ENCODE measurements at places on chromosomes 16 and 17.
A peak's percentile ranks its signal among the peaks of the same experiment; 100 is the strongest.

- DNase-seq: no peak
Observed at GRCh38 chr16:51161440-51162195, 10.5 kb upstream of the SALL1 start.

DNA sequence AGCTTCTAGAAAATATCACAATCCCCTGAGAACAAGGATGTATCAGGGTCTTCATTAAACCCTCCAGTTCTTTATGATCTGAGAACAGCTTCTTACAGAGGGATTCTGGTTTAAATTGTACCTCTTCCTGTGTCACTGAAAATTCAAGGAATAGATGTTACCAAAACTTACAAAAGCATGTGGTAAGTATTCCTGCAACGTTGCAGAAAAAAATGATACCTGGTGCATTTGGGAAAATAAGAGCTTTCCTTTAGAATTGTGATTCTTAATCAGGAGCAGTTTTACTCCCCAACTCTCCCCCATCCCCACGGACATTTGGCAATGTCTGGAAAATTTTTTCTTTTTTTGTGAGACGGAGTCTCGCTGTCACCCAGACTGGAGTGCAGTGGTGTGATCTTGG lies 7.3 kb downstream of the SLFN14 start:
- DNase-seq: no peak

DNA sequence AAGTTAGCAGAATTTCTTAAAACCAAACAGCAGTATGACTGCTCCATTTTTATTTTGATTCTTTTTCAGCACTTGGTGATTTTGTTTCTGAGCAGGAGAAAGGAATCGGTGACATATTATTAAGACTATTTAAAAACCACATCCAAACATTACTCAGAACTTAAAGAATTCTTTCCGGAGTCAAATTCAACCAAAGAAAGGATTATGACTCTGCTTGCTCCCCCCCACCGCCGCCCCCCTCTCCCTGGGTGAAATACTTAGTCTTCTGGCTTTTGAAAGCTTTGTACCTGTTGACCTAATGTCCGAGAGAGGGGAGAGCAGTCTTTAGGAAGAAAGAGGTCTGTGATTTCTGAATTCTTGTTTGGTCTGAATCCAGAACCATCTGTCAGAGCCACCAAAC lies 17.9 kb upstream of the COL1A1 start:
- DNase-seq: no peak

- DNase-seq: no peak
Observed at GRCh38 chr17:82876602-82877379, 37.0 kb upstream of the ZNF750 start.

GRCh38 chr17:33234930-33235685 lies 58.0 kb downstream of the ASIC2 start:
- no peak for DNase-seq

DNA sequence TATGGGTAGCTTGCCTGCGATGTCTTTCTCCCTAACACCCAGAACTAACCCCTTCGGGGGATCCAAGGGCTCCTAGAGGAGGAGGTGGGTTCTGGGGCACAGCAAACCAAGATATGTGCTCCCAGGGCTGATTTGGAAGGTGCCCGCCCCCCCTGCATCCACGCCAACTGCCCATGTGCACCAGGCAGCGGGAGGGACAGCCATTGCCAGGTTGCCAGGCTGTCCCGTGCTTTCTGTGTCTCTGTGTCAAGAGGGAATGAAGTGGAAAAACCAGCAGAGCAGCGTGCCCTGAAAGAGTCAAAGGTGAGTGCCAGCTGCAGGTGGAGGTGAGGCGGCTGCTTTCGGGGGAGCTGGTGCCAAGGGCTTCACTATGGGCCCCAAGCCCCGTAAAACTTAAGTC lies 6.4 kb downstream of the TEKT5 start:
- DNase-seq: no peak

- no peak for DNase-seq
Observed at GRCh38 chr17:9004132-9004960, 17.0 kb upstream of the NTN1 start.

DNA sequence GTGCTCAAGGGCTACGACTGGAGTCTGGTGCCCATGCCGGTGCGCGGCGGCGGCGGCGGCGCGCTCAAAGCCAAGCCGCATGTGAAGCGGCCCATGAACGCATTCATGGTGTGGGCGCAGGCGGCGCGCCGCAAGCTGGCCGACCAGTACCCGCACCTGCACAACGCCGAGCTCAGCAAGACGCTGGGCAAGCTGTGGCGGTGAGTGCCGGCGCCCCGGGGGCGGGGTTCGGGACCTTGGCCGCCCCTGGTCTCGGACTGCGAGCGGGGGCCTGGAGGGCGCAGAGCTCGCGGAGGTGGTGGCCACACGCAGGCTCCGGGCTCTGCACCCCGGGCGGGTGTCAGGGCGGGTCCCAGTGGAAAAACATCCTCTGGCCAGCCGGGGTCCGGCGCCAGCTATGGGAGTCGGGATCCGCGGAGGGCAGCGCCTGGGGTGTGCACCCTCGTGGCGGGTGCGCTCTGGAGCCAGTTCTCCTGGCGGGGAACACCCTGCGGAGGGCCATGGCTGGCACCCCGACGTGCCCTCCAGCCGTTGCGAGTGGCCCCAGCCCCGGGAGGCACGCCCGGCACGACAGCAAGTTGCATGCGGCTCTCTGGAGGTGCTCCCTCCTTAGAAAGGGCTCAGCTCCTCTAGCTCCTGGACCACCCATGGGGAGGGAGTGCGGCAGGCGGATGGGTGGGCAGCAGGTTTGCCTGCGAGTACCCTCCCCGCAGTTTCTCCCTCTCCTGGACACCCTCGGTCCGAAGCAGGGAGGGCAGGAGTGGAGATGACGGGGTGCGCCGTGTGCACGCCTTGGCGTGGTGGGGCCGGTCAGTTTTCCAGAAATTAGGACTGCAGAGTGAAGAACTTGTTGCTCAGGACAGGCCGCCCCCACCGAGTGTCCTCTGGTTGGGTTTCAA lies 824 bp downstream of the SOX8 start:
- DNase-seq: no peak

DNA sequence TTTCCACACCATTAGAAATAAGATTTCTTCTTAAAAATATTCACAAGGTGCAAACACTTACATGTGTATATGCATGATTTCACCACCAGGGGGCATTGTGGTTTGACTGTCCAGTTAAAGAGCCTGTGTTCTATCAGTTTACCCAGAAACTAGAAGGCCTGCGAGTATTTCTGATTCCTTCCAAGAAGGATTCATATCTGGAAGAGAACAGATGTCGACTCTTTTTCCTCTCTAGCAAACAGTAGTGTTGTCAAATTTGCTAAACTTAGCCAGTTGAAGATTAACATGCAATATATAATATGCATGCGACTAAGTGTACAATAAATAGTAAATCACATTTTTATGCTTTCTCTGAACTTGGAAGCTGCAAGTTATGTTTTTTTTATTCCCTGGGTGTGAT lies 404.1 kb downstream of the WWOX start:
- DNase-seq: no peak

- DNase-seq: no peak
Observed at GRCh38 chr17:49101054-49101534, 31.5 kb upstream of the B4GALNT2 start.

DNA sequence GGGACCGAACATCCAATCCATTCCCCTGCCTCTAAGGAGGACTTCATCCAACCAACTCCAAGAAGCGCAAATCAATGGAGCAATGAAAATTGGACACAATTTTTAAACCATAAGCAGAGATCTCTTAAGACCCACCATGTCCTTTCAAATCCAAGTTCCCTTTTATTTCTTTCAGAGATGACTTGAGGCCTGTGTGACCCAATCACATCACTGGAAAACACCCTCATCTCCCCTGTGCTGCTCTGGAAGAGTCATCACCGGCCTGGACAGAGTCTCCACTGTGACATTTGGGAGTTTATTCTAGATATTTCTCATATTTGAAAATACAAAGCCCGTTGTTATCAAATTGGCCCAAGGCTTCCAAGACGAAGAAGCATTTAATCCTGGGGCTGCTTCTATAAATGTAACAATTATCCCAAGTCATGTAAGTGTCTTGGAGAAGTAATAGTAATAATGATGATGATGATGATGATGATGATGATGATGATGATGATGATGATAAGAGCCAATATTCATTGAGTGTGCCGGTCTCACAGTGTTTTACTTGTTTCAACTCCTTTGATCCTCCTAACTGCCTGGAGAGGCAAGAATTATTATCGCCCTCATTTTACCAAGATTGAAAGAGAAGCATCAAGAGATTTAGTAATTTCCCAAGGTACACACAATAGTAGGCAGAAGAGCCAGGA lies 72.1 kb downstream of the COPRS start:
- no peak for DNase-seq

DNA sequence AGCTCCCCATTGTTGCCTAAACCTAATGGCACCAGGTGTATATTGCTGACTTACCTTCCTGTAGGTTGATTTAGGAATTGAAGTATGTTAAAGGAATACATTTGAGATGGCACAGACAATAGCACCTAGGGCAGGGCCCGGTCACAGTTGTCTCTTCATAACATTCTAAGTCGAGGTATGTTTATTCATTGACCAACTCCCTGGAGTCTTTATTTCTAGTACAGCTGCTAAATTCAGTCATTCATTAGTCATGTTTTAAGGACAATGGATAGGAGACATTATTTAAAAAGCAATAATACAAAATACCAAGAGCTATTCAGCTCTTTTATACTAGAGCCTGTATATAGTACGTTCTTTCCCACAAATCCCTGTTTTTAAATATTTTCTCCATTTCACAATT lies 369.5 kb upstream of the HSBP1 start:
- no peak for DNase-seq

DNA sequence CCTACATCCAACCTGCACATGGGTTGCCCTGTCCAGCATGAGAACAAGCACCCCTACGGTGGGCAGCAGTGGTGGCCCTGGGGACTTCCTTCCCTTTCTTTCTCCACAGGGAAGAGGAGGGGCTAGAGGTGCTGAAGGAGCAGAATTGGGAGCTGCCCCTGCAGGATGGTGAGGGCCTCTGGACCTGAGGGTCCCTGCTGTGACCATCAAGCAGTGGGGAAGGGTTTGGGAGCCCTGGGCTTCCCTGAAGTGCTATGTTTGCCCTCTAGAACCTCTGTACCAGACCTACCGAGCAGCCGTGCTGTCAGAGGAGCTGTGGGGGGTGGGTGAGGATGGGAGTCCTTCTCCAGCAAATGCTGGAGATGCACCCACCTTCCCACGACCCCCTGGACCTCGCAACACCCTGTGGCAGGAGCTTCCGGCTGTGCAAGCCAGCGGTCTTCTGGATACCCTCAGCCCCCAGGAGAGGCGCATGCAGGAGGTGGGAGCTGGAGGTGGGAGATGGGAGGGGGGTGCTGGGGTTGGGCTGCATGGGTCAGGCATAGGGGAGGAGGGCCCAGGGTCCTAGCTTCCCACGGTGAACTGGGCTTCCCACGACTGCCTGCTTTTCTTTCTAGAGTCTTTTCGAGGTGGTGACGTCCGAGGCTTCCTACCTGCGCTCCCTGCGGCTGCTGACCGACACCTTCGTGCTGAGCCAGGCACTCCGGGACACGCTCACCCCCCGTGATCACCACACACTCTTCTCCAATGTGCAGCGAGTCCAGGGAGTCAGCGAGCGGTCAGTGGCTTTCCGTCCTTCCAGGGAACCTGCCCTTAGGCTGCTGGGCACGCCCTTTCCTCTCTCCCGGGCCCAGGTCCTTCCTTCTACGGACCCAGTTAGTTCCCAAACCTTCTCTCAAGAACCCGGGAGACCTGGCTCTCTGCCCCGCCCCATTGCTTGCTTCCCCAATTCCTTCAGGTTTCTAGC lies 5.0 kb downstream of the ARHGEF15 start:
- DNase-seq: no peak

GRCh38 chr17:73445466-73445865 lies 133.7 kb upstream of the CDC42EP4 start:
- DNase-seq: no peak

GRCh38 chr16:4052801-4053293 lies 63.4 kb downstream of the ADCY9 start:
- DNase-seq: peak; percentile 39

DNA sequence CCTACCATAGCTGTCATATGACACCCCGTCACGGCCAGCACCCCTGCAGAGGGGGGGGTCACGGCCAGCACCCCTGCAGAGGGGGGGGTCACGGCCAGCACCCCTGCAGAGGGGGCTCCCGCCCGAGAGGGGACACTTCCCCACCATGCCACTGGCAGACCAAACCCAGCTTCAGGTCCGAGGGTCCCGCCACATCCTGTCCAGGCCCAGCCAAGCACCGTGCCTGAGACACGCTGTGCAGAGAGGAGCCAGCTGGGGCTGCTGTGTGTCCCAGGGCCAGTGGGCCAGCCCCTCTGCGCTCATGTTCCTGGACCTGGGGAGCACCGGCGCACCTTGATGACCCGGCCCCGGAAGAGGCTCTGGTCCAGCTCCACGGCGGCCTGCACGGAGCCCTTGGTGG lies 1.9 kb downstream of the PABPN1L start:
- DNase-seq: no peak

GRCh38 chr16:89052890-89053724 lies 40.5 kb upstream of the ACSF3 start:
- peak; percentile 65 for DNase-seq

GRCh38 chr16:57981636-57982035 lies 10.7 kb upstream of the CNGB1 start:
- DNase-seq: no peak

GRCh38 chr16:85650135-85650843 lies 37.2 kb downstream of the GSE1 start:
- no peak for DNase-seq

- no peak for DNase-seq
Observed at GRCh38 chr16:82454152-82454551, 172.6 kb upstream of the CDH13 start.

DNA sequence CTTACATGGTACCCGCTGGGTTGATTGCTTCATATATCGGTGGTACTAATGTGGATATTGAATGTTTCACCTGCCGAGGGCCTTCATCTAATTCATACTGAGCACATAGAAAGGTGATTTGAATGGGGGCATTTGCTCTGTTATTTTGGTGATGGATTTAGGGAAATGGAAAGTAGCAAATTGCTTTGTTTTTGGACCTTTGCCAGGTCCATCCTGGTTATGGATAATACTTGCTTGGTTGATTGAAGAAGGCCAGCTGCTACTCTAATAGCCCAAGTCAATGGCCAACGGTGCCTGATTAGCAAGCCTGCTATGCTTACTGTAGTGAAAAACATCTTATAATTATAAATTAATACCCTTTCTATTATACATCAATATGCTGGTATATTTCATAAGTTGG lies 253.6 kb downstream of the CDH13 start:
- no peak for DNase-seq

DNA sequence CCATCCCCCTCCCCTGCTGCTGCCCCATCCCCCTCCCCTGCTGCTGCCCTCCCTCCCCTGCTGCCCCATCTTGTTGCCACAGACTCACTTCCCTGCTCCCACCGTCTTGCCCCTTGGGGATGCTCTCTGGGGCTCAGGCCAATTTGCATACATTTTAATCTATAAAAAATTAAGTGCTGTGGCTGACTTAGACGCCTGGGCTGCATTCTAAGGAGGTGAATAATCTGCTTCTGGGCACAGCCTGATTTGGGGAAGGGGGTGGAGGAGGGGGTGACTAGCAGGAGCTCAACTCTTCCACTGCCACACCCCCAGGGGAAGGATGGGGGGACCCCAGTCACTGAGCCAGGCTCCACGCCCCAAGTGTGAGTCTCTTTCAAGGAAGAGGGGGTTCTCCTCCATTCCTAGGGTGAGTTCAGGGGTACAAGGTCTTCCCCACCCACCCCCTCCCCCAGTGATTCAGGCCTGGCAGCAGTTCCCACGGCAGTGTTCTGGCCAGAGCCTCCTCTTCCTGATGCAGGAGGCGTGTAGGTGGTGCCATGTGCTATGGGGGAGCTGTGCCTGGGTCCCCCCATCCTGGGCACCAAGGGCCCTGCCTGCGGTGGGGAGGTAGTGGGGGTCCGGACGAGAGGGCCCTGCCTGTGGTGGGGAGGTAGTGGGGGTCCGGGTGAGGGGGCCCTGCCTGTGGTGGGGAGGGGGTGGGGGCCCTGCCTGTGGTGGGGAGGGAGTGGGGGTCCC lies 5.0 kb downstream of the DPH1 start:
- no peak for DNase-seq

Measured in CD4-positive, alpha-beta T cell treated with Interleukin-15 for 1 hour (primary cell).